ENCODE measurements at places on chromosomes 11 and 22. TPM values are rescaled to one million over a fixed set of nuclear protein-coding genes. Genes with fewer than 3 reads are reported as not detected.
A peak's percentile ranks its signal among the peaks of the same experiment; 100 is the strongest.

PLAAT4 gene
- 3.3 TPM for total RNA-seq

MUC2 gene
- 0.57 TPM for total RNA-seq

DNA sequence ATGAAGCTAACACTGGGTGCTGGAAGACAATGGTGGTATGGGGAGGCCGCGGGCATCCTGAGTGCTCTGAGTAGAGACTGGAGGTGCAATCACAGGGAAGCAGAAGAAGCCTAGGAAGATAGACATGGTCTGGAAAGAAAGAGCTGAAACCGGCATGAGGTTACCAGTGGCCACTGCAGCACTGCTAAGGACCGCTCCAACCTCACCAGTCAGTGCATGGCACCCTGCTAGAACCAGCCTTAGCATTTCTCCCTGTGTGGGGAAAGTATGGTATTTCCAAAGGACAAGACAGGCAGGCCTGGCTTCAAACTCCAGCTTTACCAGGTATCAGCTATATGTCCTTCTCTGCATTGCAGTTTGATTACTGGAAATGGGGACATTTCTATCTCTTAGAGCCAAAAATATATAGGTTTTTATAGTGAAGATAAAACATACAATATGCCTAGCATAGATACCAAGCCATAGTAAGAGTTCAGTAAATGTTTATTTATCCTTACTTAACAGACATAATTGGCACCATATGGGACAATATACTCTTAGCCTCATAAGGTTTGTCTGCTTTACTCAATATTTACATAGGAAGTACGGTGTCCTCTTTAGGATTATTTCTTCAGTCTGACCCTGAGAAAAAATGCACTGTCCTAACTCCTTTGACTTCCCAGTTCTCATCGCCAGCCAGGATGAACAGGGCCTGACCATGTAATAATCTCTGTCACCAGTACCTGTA is 231.1 kb downstream of the TENM4 start:
- H3K36me3 ChIP-seq: no peaks in the 10 kb centered on the region
- H3K27me3 ChIP-seq: no peaks in the 10 kb centered on the region
- no peak overlapping the region for H3K27ac ChIP-seq

DNA sequence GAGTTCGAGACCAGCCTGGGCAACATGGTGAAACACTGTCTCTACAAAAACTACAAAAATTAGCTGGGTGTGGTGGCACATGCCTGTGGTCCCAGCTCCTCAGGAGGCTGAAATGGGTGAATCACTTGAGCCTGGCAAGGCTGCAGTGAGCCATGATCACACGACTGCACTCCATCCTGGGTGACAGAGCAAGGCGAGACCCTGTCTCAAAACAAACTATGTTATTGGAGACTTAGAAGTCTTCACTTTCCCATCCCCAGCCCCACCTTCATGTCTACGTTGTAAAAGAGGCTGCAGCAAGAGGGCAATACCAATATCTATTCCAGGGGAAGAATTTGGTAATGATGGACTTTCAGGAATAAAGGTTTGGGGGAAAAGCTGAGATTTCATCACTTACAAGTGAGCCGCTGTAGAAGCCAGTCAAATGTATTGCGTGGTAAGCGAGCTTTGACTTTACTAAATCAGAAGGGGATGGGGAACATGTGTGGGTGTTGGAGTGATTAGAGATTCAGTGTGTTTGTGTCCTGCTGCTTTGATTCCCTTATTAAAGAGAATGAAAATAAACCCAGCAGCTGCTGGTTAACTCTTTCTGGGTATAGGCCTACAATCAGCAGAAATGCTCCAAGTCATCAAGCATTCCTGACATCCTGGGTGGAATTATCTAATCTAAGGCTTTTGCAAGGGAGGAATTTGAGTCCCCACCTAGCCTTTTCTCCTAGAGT is 53.7 kb downstream of the UBASH3B start:
- no peaks in the 10 kb centered on the region for H3K27me3 ChIP-seq
- H3K4me1 ChIP-seq: no peaks in the 10 kb centered on the region
- DNase-seq: no peak
- H3K36me3 ChIP-seq: no peaks in the 10 kb centered on the region

CRYBB1 gene
- not detected for total RNA-seq

DNA sequence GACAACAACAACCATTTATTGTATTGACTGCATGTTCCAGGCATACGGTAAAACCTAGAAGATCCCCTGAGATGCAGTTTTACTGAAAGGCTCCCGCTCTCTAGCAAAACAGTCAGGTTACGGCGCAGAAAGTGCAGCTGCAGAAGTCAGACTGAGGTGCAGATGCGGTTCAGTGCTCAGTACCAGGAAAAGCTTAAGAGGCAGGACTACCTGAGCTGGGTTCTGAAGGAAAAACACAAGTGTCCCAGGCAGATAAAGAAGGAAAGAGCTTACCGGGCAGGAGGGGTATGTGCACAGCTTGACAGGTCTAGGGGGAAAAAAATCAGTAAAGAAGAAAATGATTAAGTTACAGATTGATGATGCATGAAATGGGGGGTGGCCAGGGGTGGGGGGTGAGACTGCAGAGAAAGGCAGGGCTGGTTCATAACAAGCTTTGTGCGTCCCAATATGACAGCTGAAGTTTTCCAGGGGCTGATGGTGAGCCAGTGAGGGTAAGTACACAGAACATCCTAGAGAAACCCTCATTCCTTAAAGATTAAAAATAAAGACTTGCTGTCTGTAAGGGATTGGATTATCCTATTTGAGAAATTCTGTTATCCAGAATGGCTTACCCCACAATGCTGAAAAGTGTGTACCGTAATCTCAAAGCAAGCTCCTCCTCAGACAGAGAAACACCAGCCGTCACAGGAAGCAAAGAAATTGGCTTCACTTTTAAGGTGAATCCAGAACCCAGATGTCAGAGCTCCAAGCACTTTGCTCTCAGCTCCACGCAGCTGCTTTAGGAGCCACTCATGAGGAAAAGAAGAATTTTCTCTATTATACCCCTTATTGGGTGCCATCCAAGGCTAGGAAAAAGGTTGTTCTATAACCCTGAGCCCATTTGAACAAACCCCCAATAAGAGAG is 11.9 kb downstream of the LARGE1 start:
- DNase-seq: no peak
- no peak overlapping the region for H3K27ac ChIP-seq
- H3K4me1 ChIP-seq: no peaks in the 10 kb centered on the region
- no peak overlapping the region for H3K4me3 ChIP-seq

DNA sequence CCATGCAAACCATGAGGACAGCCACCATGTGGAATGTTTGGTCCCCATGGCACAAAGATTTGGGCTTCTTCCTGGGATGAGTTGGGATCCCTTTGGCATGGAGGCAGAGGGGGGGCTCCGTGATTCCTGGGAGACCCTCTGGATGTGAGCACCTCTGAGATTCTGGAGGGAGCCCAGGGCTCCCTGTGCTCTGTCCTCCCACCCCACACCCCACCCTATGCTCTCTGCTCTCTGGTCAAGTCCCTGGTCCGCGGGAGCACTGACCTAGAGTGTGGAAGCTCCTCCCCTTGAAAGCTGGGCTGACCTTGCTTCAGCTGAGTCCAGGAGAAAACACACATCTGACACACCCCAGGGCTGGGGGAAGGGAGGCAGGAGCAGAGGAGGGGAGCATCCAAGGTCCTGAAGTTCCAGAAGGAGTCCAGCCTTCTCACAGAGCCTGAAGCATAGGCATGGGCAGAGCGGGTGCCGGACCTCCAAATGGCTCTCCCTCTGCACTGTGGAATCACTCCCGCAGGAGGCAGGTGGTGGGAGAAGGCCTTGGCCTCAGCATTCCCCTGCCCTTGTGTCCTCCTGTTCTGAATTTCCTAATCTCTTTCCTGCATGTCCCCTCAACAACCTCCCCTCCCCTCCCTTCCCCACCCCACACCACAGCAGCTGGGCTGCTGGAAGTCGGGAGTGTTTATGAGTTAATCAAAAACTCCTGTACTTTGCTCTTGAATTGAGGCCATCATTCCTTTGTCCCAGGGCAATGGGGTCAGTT is 25.7 kb upstream of the OAF start:
- no peaks in the 10 kb centered on the region for H3K36me3 ChIP-seq
- DNase-seq: peak; percentile 79
- no peaks in the 10 kb centered on the region for H3K27me3 ChIP-seq
- peaks cover 53% of the 10 kb centered on the region for H3K4me1 ChIP-seq
- H3K4me3 ChIP-seq: no peak overlapping the region

Measured in pancreas (tissue), 10 donors.